ENCODE measurements at places on chromosomes 2 and 18.
A peak's percentile ranks its signal among the peaks of the same experiment; 100 is the strongest.

GRCh38 chr2:227404585-227405271, 17.0 kb upstream of the SCYGR1 start:
- DNase-seq, result no peak

GRCh38 chr2:201260302-201260800, at the start of gene CASP8:
Gene CASP8, plus strand, starts transcription at chr2:201260536. Its CDS starts 5,951 bp downstream, at chr2:201266487.
- DNase-seq, result peak; percentile 47

- DNase-seq, result no peak
Observed at GRCh38 chr2:83487451-83487850, 971.6 kb downstream of the SUCLG1 start.

- no peak for DNase-seq
Observed at GRCh38 chr2:64779117-64779690, 125.5 kb upstream of the SERTAD2 start.

GRCh38 chr2:207012461-207012860, 73.1 kb downstream of the CPO start:
- DNase-seq, result no peak

DNA sequence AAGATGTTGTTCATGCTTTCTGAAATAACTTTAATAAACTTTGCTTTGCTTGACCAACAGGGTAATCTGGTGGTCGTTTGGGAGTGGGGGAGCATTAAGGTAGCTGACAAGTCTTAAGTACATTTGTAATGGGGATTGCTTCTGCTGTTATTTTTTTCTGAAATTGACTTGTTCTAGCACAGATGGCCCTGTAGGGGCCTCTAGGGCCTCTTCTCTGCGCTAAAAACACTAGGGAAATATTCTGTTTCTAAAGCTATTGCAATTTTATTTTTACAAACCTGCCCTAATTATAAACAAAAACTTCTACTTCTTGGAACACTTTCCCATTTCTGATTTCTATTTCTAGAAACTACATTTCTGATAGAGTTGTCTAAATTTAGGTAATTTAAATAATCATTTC, 191.3 kb upstream of the KCNJ3 start:
- no peak for DNase-seq

DNA sequence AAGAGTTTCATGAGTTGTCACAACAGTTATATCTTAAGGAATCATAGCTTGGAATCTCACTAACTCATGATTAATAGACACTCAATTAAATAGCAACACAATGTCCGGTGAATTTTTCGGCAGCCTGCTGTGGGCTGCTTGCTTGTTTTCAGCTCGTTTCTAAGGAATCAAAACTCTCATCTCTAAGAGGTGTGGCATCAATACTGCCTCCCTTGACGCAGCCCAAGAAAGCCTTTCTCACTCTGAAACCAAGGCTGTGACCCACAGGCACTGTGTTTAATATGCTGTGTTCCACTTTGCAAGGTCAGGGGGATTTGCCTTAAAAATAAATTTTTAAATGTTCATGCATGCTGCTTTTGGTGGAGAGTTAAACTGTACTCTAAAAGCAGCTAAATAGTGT, 5.4 kb downstream of the DCC start:
- no peak for DNase-seq

DNA sequence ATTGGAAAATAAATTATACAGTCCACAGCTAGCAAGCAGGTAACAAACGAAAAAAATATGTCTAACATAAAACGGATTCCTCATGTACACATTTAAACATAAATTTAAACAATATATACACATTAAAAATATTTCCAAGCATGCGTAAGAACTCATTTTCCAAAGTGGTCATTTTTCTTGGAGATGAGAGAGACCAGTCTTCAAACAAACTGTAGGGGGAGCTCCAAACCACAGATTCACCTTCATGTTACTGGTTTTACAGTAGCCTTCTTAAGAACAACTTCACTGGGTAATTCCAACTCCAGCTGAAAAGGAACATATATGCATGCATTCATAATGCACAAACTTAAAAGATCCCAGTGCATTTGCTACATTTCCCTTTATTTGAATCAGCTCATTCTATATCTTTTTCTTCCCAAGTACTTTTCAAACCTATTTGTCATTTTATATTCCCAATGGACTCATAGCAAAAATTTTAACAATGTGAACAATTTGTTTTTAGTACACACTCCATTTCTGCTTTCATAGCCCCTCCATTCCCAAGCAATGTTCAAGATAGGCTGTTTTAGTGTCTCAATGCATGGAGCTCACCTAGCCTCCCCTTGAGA, 4.7 kb upstream of the STAMBP start:
- no peak for DNase-seq

GRCh38 chr18:36471393-36471792, 173.9 kb downstream of the FHOD3 start:
- DNase-seq, result no peak

DNA sequence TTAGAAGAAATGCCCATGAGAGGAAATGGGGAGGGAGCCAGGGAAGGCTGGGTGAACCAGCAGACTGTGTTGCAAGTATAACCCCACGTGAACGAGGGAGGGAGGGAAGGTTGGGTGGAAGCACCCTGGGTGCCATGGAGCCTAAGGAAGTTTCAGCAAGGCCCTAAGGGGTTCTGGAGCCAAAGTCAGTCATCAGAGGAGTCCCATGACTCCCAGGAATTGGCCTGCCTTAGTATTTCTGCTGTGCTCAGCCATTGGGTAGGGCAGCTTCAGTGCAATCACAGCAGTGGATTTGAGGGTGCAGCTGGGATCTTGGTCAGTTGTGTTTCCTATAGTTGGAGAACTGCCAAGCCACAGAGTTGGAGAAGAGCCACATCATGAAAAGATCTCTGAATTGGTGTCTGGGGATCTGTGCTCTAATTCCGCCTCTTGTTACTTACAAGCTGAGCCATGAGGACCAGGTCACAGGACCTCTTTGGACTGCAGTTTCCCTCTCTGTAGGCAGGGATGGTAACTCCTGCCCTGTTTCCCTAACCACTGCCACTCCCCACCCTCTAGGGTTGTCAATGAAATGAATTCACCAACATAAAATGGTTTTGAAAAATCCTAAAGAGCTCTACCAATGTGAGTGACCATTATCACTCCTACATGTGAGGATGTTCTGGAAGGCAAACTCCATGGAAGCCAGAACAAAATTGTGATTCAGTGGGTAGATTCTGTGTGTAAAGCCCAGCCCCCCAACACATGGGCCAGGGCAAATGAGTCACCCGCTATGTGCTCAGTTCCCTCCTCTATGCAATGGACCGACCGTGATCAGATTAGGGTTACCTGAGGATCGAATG, 108.9 kb downstream of the CLIP4 start:
- DNase-seq, result no peak

GRCh38 chr18:8797206-8797605, 91.8 kb downstream of the MTCL1 start:
- DNase-seq, result no peak

- DNase-seq, result no peak
Observed at GRCh38 chr2:142881619-142882018, 4.2 kb downstream of the KYNU start.

- DNase-seq, result no peak
Observed at GRCh38 chr2:75598589-75599155, 37.9 kb upstream of the EVA1A start.

- no peak for DNase-seq
Observed at GRCh38 chr2:16126517-16127275, 186.3 kb downstream of the MYCN start.

DNA sequence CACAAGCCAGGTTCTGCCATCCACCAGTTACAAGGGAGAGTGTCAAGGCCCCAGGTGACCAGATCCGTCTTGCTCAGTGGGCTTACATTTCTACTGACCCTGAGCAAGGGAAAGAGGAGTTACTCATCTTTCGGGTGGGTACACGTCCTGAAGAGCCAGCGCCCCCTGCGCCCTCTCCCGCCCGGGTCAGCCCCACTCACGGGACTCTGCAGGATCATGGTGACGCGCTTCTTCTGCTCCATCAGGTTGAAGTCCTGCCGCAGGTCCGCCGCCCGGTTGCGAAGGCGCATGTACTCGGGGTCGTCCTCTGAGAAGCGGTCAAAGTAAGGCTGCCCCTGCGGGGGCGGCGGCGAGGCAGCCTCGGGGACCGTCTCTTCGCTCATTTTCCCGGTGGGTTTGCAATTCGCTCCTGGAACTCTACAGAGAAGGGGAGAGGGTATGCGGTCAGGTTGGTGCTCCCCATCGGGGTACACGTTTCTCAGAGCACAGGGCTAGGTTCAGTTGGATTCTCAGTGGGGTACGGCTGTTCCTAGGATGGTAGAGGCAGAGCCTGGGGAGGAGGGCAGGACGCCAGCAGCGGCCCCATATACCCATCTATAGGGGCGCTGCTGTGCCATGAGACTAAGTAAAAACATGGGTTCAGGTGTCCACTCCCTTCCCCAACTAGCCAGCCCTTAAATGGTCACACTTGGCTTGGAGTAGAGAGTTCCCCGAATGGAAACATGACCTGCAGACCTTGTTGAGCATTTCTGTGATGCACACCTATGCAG, 61.8 kb downstream of the ADD2 start:
- no peak for DNase-seq

GRCh38 chr18:41594582-41594981, 360.5 kb upstream of the PIK3C3 start:
- no peak for DNase-seq
